ENCODE measurements at places on chromosomes 7 and 10.

DNA sequence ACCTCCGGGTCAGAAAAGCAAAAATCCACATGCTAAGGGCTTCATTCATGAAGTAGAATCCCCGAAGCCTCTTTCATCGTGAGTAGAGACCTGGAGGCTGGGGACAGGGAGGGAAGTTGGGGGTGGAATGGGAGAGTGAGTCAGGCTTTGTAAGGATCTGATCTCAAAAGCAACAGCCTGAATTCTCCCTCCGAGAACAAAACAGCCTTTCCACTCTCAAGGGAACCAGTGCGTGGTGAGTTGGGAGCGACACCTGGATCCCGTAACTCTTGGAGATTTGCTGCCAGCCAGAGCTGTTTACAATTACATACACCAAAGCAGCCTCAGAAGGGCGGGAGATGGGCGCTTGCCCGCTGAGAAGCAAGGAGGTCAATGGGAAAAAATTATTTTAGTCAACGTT lies 10.8 kb downstream of the AFAP1L2 start:
- peak; percentile 64 for DNase-seq

GRCh38 chr7:66083677-66084076 lies 8.1 kb downstream of the ASL start:
- DNase-seq, result no peak

GRCh38 chr7:135075716-135076115 lies 72.2 kb upstream of the TMEM140 start:
- DNase-seq, result no peak

GRCh38 chr7:28999895-29000716 lies 42.0 kb upstream of the TRIL start:
- no peak for DNase-seq

DNA sequence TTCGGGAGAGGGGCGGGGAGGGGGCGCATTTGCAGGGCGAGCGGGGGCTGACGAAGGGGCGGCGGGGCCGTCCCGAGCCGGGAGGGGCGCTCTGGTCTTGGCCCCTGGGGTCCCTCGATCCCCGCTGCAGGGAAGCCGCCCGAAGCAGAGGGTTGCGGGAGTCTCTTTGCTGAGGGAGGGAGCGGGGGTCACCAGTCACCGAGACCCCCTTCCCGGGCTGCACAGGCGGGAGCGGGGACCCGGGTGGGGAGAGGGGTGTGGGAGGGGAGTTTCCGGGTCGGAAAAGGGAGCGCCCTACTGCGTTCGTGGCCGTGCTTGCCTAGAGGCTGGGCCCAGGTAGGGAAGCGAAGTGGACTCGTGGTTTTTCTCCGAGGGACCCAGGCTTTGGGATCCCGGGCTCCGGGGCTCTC lies 422 bp downstream of the AP1S1 start:
- DNase-seq, result no peak

DNA sequence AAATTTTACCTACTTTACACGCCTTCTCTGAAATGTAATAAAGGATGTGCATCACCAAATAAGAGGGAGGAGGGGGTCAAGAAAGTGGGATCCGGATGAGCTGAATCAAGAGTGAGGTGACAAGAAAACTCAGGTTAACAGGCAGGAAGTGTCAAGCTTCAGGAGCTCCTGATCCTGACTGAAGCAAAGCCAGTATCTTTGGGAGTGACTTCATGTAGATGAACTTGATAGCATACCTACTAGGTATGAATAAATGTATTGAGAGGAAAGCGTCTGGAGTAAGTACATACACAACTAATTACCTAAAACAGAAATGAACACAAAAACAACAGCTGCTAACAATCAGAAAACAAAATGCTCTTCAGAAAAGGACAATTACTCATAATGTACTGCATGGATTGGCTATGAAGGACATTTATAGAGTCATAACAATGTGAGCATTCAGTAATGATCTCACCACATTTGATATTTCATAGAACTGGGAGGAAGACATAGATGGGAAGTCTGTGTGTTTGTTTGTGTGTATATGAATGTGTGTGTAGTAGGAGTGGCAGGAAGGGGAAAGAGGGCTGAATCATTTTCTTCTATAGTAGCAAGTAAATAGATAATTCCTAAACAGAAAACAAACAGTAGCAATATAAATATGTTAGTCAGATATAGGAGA lies 29.4 kb downstream of the PRKG1 start:
- peak; percentile 55 for DNase-seq
